ENCODE measurements at places on chromosomes 12 and 14.

DNA sequence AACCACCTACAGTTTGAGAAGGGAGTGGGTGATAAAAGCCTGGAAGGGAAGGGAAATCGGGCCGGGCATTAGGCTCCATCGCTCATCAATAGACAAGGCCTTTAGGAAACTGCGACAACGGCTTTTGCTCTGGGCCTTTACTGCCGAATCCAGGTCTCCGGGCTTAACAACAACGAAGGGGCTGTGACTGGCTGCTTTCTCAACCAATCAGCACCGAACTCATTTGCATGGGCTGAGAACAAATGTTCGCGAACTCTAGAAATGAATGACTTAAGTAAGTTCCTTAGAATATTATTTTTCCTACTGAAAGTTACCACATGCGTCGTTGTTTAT is 261 bp upstream of the RNU7-1 start:
- peak; percentile 96 for DNase-seq

- DNase-seq = peak; percentile 46
Observed at GRCh38 chr12:76790564-76791552, 26.9 kb downstream of the ZDHHC17 start.

DNA sequence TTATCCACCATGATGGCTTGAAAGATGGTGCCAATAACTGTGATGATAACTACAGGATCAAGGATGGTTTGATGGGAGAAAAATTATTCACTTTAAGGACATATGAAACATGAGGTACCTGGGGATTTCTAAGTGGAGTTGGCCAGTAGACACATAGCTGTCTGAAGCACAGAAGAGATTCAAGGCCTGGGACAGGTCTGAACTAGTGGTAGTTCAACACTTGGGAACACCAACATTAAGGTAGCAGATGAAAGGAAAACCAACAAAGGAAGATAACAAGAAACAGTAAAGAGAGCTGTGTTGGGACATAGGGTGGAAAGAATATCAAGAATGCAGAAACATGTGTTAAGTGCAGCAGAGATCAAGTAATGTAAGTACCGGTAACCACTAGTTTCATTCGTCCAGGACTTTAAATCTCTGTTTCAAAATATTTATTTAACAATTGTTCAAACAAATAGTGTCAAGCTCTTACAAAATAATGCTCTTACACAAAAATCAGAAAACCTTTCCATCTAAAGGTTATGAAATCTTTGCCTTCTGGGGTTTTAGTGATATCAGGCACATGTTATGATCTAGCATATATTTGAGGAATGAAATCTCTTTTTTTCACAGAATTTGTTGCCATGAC is 104.7 kb downstream of the ST8SIA1 start:
- DNase-seq = no peak

- DNase-seq = no peak
Observed at GRCh38 chr14:102063808-102064429, 22.9 kb downstream of the HSP90AA1 start.

DNA sequence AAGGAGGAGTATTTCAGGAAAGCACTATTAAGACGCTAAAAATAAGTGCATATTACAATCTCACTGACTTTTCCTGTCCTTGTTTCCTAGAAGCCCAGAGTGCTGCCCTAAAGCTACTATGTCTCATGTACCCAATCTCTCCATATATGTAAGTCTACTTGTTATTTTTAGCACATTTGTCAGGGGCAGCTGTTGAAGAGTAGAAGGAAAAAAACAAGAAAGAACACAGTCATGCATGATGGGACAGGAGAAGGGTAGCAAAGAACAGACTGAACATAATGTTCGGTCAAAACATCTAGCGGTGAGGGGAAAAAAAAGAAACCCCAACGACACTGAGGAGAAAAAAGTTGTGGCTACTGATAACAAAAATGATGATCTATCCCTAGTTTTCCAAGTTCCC is 14.3 kb downstream of the YBX3 start:
- DNase-seq = no peak

- DNase-seq = no peak
Observed at GRCh38 chr14:102231476-102232347, 73.3 kb downstream of the MOK start.

- DNase-seq = no peak
Observed at GRCh38 chr12:104285740-104286515, 17.6 kb upstream of the EID3 start.

GRCh38 chr14:94355191-94355794 is 32.2 kb upstream of the SERPINA6 start:
- no peak for DNase-seq

GRCh38 chr12:81224626-81225025 is 146.7 kb downstream of the ACSS3 start:
- no peak for DNase-seq

- no peak for DNase-seq
Observed at GRCh38 chr14:68036202-68036601, 216.6 kb downstream of the RAD51B start.

DNA sequence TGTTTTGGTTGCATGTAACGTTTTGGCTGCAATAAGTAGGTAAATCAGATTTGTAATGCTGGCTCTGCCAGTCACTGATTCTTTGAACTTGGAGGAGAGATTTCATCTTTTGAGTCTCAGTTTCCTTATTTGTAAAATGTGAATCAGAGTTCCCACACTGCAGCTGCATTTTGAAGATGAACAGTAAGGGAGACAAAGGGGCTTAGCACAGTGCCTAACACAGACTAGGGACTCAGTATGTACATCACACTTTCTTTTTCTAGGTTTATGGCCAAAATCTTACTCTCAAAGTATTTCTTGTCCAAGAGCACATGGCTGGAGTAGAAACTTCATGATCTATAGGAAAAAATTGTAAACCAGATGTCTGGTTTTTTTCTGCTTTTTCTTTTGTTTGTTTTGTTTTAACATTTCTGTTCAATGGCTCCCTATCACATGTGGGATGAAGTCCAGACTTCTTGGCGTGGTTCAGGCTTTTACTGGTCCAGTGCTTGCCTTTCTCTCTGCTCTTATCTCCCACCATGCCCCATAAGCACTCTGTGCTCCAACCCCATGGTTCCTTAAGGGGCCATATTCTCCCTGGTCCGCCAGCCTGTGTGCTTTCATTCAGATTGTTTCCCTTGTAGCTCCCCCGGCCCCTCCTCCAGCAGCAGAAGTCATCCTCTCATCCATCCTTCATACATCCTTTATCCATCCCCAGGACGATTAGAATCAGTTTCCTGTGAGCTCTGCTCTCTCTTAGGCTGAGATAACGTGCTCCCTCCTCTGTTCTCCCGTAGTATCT is 58.0 kb downstream of the SYNE2 start:
- peak; percentile 8 for DNase-seq

GRCh38 chr12:107610021-107610859 is 75.4 kb upstream of the PWP1 start:
- DNase-seq = peak; percentile 64

GRCh38 chr14:50573862-50574261 is 13.9 kb downstream of the ATL1 start:
- DNase-seq = no peak

DNA sequence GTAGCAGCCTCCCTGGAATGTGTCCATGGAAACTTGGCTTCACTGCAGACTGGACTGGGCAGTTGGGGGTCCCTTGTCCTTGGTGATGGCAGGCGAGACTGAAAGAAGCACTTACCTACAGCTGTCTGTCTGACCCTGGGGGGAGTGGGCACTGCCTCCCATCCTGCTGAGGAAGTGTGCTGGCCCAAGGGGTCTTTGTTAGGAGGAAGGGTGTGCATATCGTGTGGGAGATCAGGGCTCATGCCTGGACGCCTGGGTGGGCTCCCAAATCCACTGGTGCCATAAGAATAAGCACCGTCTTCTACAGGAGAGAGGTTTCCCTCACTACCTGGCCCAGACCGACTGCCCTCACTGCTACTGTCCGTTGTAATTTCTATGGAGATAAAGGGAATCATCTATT is 81.4 kb downstream of the PIWIL1 start:
- DNase-seq = no peak

DNA sequence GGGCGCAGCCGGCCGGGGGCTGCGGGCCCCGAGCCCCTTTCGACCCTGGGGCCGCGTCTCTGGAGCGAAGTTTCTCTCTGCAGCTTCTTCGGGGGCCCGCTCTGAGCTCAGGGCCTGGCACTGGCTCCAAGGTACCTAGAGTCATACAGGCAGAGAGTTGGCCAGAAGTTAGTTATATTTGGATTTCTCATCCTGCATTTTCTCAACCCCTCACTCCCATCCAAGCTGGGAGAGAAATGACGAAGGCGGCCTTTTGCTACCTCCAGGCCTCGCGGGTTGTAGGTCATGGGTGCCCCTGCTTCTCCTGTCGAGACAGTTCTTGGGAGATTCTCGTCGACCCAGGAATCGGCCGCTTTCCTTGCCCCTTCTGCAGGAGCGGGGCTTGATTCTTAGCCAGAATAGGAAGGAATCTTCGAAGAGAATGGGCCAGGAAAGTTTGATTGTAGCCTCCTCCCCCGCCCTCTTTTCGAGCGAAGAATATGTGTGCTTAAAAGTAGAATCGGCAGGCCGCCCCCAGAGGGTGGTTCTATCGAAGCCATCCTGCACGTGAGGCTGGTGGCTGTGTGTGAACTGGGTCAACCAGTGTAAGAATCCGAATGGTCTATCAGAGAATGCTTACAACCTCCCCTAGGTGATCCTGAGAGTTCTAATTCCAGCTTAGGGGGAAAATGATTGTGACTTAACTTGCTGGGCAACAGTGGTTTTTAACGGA is 785 bp downstream of the MLEC start:
- peak; percentile 81 for DNase-seq

DNA sequence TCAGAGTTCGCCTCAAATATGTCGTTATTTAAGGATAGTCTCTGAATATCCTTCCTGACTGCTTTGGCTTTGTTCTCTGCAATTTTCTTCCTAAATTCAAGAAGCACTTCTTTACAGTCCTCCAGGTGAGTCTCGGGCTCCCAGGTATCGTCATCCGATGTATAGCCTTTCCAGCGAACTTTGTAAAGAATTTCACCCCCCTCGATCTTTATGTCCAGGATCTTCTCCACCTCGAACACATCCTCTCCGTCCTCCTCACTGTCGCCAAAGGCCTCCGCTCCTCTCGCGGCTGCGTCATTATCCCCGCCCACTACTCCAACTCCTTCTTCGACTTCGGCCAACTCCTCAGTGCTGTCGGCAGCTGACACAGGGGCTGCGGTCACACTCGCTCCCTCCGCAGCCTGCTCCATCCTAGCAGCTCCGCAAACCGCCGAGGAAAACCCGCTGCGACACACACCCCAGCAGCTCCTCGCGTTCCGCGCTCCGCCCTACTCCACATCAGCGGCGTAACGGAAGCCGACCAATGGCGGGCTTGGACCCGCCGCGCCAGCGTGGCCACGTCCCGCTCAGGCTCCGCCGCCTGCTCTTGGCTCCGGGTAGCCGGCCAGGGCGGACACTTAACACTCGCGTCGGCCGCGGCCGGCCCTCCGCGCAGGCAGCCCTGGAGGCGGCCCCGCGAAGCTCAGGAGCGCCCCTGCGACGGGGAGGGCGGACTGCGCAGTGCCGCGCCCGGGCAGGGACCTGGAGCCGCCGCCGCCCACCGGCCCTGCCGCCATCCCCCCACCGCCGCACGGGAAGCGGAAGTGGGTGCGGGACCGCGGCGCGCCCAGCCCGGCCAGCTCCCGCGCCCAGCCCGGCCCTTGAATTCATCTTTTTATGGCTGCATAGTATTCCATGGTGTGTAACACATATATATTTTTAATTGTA is 4.1 kb downstream of the CD163L1 start:
- DNase-seq = peak; percentile 81

DNA sequence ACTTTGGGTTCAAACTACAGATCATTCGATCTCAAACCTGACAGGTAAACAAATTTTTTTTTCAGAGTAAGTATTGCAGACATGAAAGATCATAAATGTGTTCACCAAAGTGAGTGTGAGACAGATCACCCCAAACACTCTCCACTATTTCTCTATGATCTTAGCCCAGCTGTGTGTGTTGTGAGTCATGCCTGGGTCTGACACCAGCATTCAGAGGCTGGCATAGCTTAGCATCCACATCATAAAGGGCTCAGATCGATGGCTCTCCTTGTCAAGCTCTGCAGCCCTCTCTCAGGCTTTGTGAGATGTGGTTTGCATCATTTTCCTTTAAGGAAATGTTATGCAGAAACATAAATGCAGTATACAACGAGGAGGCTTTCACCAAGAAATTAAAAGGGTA is 164.9 kb downstream of the ETV6 start:
- DNase-seq = peak; percentile 91

- no peak for DNase-seq
Observed at GRCh38 chr12:104183443-104183842, 32.1 kb upstream of the TXNRD1 start.

GRCh38 chr14:64760146-64760755 is 56.0 kb downstream of the PLEKHG3 start:
- DNase-seq = peak; percentile 52

GRCh38 chr14:44612002-44612401 is 104.9 kb upstream of the FSCB start:
- no peak for DNase-seq

DNA sequence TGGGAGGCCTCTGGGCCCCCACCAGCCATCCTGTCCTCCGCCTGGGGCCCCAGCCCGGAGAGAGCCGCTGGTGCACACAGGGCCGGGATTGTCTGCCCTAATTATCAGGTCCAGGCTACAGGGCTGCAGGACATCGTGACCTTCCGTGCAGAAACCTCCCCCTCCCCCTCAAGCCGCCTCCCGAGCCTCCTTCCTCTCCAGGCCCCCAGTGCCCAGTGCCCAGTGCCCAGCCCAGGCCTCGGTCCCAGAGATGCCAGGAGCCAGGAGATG is 729 bp upstream of the GAPDH start:
- no peak for DNase-seq

DNA sequence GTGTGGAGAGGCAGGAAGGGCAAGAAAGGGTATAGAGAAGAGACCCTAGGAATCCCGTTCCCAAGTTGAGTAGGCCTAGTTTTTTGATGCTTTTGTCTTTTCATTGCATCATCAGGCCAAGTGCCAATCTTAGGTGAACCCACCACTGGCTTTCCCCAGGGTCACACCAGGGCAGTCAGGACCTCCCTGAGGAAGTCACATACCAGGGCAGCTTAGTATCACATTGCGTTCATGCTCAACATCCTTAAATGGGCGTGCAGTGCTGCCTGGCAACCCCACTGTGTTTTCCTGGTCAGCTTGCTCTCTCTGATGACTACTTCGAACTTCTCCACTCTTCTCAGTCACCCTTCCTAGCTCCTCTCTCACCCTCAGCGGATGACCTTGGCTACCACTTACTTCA is 9.0 kb downstream of the ASIC1 start:
- peak; percentile 94 for DNase-seq

DNA sequence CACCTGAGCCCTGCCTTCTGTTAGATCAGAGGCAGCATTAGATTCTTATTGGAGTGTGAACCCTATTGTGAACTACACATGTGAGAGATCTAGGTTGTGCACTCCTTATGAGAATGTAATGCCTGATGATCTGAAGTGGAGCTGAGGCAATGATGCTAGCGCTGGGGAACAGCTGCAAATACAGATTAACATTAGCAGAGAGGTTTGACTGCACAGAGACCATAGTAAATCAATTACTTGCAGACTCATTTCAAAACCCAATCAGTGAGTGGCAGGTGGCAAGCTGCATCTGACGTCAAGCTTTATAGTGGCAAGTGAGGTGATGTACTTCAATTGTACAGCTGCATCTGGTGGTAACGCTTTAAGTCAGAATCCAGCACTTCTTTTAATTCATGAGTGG is 141.6 kb downstream of the GPHN start:
- DNase-seq = no peak

- DNase-seq = no peak
Observed at GRCh38 chr12:65586796-65587195, 237.5 kb upstream of the HMGA2 start.

GRCh38 chr12:131724534-131724933 is 13.6 kb downstream of the SFSWAP start:
- peak; percentile 30 for DNase-seq

Data from GM23248 (cell line).